CD4-positive, alpha-beta T cell treated with Interleukin-4 for 1 hour (primary cell): ENCODE measurements at places on chromosomes 1 and 21.

- no peak for DNase-seq
These were observed 126.7 kb downstream of the SIM2 start for GRCh38 chr21:36825658-36826057.

DNA sequence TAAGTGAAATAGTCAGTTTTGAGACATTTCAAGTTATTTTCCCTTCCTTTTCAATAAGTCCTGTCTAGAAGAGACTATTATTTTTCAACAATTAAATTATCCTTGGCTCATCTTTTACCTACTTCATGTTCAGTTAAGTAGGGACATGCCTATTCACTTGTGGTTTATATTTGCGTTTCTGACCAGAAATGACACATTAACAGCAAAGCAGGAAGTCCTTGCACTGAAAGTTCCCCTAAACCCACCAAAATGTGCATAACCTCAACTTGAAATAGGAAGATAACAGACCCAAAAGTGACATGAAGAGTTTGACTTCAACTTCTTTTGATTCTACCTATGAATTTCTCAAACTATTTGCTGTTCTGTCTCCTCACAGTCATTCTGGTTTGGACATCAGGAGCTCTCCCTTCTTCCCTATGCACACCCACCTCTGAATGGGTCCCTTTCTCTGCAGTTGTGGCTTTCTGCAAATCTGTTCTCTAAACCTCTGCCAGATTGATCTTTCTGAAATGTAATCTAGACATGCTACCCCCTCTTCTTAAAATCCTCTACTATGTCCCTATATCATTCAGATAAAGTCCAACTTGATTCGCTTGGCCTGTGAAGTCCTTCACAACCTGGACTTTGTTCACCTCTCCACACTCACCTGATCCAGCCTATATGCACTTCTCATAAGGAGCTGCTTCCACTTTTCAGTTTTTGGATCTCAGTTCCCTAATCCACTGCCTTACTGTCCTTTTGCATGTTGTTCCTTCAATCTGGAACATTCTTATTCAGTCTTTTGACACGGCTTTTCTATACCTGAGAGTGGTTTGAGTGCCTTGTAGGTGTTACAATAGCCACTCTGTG, 661.5 kb upstream of the ADGRL4 start:
- no peak for DNase-seq

GRCh38 chr1:104884939-104885338, 1135.2 kb downstream of the AMY1C start:
- DNase-seq: no peak

GRCh38 chr1:163060343-163061007, 8.7 kb upstream of the RGS4 start:
- no peak for DNase-seq

DNA sequence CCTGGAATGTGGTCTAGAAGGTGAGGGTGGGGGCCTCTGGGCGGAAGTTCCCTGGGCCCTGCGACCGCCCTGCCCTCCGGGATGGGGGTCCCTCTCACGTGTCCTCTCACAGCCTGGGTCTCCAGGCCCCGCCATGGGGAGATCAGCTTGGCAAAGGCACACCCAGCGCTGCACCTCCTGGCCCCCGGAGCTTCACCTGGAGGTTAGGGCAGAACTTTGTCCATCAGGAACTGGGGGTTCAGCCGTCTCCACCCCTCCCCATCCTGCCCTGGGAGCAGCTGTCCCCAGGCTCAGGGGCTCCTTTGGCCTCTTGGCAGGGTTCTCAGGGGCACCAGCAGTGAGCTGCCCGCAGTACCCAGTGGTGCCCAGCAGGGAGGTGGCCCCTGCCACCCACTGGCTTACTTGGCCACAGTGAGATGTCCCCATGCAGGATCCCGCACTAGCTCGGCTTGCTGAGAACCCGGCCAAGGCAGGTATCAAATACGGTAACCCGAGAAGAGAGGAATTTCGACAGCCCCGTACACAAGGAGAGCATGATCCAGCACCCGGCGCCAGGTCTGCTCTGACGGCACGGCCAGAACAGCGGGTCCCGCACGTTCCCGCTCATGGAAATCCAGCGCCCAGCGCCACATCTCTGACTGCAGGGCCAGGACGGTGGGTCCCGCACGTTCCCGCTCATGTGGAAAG, 36.7 kb downstream of the RRP1 start:
- no peak for DNase-seq

- DNase-seq: no peak
These were observed 228.7 kb downstream of the BARHL2 start for GRCh38 chr1:90488451-90488850.

DNA sequence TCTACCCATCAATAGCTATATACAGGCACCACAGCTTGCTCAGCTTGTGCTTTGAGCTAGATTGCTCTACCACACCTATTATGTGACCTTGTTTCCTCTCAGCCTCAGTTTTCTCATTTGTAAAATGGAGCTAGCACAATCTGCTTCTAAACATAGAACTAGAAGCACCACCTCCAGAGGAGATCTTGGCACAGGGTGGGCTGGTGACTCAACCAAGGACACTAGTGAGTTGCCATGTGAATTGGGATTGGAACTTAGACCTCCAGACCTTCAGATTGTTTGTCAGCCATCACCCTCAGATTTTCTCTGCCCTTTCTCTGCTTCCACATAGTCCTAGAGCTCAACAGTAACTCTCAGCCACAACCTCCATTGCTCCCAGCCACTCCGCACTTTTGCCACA, 3.0 kb upstream of the MACO1 start:
- DNase-seq: no peak

DNA sequence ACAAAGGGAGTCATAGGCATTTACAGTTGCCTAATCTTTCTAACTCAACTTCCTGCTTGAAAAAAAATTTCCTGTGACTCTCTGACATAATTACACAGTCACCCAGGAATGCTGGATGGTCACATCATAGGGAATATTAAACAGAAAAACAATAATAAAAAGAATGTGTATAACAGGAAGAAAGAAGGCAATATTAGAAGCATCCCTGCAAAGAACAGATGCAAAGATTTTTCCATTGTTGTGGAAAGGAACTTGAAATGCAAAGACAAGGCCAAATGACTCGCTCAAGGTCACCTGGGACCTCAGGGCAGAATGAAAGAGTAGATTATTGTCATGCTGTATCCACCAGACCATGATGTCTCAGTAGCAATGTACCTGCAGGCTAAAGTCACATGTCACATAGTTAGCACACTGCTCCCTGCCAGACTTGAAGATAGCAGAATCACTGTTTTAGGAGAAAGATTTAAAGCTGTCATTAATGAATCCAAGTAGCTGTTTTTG, 184.3 kb downstream of the CYYR1 start:
- DNase-seq: no peak

- no peak for DNase-seq
These were observed 20.6 kb downstream of the RRP1 start for GRCh38 chr21:43809853-43810504.

DNA sequence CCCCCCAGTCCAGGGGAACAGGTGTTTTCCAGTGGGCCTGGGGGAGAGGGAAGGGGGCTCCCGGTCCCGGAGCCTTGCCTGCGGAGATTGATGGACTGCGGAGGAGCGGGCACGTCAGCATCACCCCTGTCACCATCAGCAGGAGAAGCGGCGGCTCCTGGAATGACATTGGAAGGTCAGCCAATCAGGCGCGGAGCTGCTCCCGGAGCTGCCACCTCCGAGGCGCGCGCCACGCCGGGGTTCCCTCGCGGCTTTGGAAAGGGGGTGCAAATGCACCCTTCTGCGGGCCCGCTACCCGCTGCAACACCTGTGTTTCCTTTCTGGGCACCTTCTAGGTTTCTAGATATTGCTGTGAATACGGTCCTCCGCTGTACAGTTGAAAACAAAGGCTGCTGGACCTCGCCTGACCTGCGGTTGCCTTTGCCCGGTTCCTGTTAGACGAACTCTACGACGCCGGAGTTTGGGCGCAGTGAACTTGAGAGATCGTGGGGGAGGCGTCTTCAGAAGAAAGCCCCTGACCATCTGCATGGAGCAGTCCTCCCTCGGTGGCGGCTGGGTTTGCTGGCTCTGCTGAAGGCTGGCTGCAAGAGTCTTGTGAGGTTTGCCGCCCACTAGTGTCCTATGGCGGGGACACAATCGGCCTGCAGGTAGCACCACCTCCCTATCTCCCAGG, 5.3 kb downstream of the DSCAM start:
- DNase-seq: no peak

GRCh38 chr1:200694738-200695137, 25.0 kb upstream of the DDX59 start:
- no peak for DNase-seq

DNA sequence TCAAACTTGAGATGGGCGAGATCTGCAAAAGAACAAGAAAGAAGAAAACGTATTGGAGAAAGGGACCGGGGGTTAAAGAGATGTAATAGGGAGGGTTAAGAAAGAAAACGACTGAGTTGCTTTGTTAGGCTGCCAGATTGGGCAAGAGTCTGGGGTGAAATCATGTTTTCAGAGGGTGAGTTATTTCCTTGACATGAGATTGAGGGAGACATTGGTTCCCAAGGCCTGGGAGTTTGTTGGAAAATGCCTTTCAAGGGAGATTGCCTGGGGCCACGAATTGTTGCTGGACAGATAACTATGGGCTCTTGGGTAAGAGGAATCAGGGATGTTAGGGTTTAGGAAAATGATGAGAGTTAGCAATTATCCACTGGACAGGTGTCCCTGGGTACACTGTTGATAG, 776 bp upstream of the CADM3 start:
- DNase-seq: no peak

- no peak for DNase-seq
These were observed 28.0 kb downstream of the MPZL1 start for GRCh38 chr1:167749741-167750140.

DNA sequence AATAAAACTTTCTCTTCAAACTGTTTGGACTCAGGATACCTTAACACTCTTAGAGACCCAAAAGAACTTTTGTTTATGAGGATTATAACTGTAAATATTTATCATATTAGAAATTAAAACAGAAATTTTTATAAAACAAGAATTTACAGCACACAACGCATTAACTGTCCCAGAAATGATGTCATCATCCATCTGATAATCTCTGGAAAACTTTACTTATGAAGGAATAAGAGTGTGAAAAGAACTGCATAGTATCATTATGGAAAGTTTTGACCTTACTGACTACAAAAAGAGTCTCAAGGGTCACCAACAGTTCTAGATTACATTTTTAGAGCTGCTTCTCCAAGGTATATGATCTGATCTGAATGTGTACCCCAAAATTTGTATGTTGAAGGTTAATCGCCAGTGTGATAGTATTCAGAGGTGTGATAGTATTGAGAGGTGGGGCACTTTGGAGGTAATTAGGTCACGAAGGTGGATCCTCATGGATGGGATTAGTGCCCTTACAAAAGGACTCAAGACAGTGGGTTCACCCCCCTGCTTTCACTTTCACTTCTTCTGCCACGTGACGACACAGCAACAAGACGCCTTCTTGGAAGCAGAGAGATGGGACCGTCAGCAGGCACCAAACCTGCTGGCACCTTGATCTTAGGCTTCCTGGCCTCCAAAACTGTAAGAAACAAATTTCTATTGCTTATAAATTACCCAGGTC, 95.7 kb upstream of the NR5A2 start:
- DNase-seq: peak; percentile 42
